ENCODE measurements at places on chromosomes 2 and 18. TPM values are rescaled to one million over a fixed set of nuclear protein-coding genes. Genes with fewer than 3 reads are reported as not detected.

TRIM54 gene
- 0.30 TPM for total RNA-seq

CROCC2 gene
- not detected for total RNA-seq

TNFRSF11A gene
- total RNA-seq: 1.6 TPM

TMEM17 gene
- total RNA-seq: 0.34 TPM

NXPH2 gene
- not detected for total RNA-seq

IL1RL1 gene
- 0.48 TPM for total RNA-seq

SERPINB10 gene
- not detected for total RNA-seq

GREB1 gene
- total RNA-seq: 0.86 TPM

NPAS2 gene
- 3.3 TPM for total RNA-seq

LIPG gene
- 0.13 TPM for total RNA-seq

ZAP70 gene
- 201 TPM for total RNA-seq

MYO7B gene
- total RNA-seq: 0.15 TPM

HYCC2 gene
- 27.3 TPM for total RNA-seq

EML6 gene
- 1.7 TPM for total RNA-seq

IL36A gene
- not detected for total RNA-seq

FSIP2 gene
- not detected for total RNA-seq

LOXHD1 gene
- not detected for total RNA-seq

KIAA2012 gene
- total RNA-seq: not detected

CHRNG gene
- total RNA-seq: not detected

CAPN13 gene
- not detected for total RNA-seq

DTNA gene
- total RNA-seq: not detected

CPLX4 gene
- total RNA-seq: not detected
